Stimulated activated CD8-positive, alpha-beta memory T cell treated with anti-CD3 and anti-CD28 coated beads, Interleukin-4, amount 100 ng/mL, for 24 hours (primary cell): ENCODE measurements at places on chromosomes 6 and 20.

DNA sequence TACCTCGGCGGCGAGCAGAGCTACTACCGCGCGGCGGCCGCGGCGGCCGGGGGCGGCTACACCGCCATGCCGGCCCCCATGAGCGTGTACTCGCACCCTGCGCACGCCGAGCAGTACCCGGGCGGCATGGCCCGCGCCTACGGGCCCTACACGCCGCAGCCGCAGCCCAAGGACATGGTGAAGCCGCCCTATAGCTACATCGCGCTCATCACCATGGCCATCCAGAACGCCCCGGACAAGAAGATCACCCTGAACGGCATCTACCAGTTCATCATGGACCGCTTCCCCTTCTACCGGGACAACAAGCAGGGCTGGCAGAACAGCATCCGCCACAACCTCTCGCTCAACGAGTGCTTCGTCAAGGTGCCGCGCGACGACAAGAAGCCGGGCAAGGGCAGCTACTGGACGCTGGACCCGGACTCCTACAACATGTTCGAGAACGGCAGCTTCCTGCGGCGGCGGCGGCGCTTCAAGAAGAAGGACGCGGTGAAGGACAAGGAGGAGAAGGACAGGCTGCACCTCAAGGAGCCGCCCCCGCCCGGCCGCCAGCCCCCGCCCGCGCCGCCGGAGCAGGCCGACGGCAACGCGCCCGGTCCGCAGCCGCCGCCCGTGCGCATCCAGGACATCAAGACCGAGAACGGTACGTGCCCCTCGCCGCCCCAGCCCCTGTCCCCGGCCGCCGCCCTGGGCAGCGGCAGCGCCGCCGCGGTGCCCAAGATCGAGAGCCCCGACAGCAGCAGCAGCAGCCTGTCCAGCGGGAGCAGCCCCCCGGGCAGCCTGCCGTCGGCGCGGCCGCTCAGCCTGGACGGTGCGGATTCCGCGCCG lies 994 bp downstream of the FOXC1 start:
- no peak for DNase-seq

- DNase-seq, result no peak
Observed at GRCh38 chr6:164010441-164011103, 596.1 kb downstream of the QKI start.

GRCh38 chr6:42527204-42527603 lies 36.6 kb upstream of the UBR2 start:
- no peak for DNase-seq

DNA sequence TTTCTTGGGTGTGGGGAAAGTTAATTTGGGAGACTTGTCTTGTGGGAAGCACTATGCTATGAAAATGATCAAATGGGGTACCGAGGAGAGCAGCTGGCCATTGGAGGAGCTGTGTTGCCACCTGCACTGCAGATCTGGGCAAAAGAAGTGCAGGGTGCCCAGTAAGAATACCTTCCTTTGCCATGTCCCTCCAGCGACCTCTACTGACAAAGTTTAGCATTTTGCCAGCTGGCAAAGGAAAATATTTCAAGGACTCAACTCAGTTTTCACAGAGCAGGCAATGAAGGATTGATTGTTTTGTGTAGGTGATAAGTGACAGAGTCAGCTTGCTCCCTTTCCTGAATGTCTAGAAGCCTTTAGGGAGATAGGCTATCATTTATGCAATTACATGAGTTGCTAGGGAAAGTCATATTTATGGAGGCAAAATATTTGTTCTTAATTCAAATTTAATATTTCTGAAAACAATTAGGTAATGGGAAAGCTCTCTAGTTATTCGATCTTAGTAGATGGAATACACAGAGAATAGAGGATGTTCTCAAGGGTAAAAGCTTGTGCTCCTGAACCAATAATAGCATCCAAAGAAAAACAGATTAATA lies 118.4 kb downstream of the FARS2 start:
- DNase-seq, result no peak

- no peak for DNase-seq
Observed at GRCh38 chr6:163319609-163320366, 94.7 kb upstream of the QKI start.
